ENCODE measurements at places on chromosomes 6 and 20. TPM values are rescaled to one million over a fixed set of nuclear protein-coding genes. Genes with fewer than 3 reads are reported as not detected.

GRCh38 chr20:38883081-38883980 lies 42.9 kb upstream of the FAM83D start:
- DNase-seq = peak; percentile 73

- DNase-seq = no peak
Observed at GRCh38 chr20:5820738-5821137, 70.5 kb downstream of the SHLD1 start.

DNA sequence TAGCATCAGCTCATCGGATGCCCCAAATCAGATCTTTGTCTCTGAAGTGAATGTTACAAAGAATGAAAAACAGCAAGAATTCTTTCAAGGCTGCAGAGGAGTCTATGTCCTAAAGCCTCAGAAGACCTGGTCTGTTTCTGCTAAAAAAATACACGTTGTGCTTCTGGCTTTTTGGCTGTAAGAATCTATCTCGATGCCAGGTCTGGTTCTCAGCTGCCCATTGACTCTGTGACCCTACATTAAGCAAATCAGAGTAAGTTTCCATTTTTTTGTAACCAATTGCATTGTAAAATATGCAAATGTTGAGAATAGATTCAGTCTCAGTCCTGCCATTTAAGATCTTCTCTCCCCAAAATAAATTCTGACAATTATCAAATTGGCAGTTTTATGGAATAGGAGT lies 705.4 kb downstream of the RFPL4B start:
- no peak for DNase-seq

Gene ADA
- total RNA-seq = 11.6 TPM

Gene PHIP
- total RNA-seq = 17.7 TPM

Gene STMND1
- not detected for total RNA-seq

Gene GRM1
- total RNA-seq = 0.31 TPM

Gene TAP2
- total RNA-seq = 17.0 TPM

Gene TRIM31
- total RNA-seq = not detected

Gene ANKEF1
- 2.6 TPM for total RNA-seq

Gene ENPP3
- 0.15 TPM for total RNA-seq
